ENCODE measurements at places on chromosomes 1 and 21. TPM values are rescaled to one million over a fixed set of nuclear protein-coding genes. Genes with fewer than 3 reads are reported as not detected.

DNA sequence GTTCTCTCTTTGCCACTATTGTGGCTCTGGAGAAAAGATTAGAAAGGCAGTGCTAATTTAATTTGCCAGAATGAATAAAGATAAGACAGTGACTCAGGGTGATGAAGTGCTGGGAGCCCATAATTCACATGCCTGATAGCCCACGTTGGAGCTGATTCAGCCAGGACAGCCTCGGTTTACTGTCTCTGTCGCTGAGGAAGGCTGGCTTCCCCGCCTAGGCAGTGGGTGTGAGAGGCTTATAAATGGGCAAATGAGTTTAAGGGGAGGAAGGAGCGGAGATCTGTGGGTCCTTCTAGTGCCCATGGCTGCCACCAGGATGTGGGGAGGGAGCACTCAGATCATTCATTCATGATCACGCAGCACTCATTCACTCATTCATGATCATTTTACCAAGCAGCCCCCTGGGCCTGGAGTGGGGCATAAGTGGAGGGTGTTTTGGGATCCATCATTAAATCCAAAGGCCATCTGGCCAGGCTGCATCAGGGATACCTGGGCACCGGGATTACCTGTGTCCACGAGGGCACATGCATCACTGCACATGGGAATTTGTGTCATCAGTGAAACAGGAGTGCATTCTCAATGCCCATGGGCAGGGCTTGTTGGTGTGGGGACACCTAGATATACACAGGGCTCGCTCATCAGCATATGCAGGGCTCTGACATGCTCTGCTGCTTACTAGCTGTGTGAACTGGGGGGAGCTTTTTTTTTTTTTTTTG lies 315.4 kb downstream of the MATN1 start:
- no peak overlapping the region for H3K27ac ChIP-seq
- peak; percentile 39 for DNase-seq

GRCh38 chr1:160291248-160292220 lies 6.6 kb upstream of the PEX19 start:
- no peaks in the 10 kb centered on the region for H3K4me1 ChIP-seq
- H3K27me3 ChIP-seq: no peaks in the 10 kb centered on the region
- H3K27ac ChIP-seq: peak overlapping the region; percentile 2
- H3K4me3 ChIP-seq: no peak overlapping the region

DNA sequence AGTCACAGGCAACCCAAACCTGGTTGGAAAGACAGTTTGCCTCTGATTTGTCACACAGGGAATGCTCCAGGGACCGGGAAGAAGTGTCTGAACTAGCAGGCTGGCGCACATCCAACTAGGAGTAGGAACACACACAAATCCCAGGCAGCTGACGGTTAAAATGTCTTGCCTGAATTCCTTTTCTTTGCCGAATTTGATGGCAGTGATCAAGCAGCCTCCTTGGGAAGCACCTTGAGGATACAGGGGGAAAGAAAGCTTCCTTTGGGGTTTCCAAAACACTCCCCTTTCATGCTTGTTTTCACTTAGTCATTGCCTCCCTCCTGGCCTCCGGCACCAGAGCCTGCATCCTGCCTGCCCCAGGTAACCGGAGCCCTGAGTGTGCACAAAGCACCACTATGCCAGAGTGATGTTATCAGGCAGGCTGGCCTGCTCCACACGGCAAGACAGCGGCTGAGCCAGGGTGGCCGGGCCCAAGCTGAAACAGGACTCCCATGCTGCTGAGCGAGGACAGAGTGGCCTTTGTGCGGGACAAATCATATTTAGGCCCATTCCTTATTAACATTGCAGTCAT lies 193.8 kb downstream of the LMX1A start:
- no peaks in the 10 kb centered on the region for H3K4me1 ChIP-seq
- no peaks in the 10 kb centered on the region for H3K36me3 ChIP-seq
- peaks cover 21% of the 10 kb centered on the region for H3K27me3 ChIP-seq

Gene CHRM3
- total RNA-seq: 1.8 TPM

DNA sequence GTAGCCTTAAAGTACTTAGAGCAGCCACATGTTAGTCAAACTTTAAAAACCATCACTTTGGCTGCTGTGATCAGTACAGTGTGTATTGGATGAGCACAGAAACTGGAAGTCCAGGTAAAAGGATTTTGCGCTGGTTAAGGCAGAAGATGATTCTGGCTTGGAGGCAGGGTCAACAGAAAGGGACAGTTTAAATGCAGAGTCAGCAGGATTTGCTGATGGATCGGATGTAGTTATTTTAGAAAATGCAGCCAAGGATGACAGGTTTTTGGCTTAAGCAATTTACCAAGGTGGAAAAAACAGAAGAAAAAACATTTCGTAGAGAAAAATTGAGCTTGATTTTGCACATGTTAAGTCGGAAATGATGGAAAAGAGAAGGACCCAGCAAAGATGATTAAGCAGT lies 45.9 kb upstream of the MORC3 start:
- no peak overlapping the region for H3K27ac ChIP-seq
- no peaks in the 10 kb centered on the region for H3K27me3 ChIP-seq
- no peak for DNase-seq
- no peak overlapping the region for H3K4me3 ChIP-seq
- H3K36me3 ChIP-seq: no peaks in the 10 kb centered on the region
- no peaks in the 10 kb centered on the region for H3K4me1 ChIP-seq

Gene GJC2
- total RNA-seq: 0.47 TPM

GRCh38 chr21:39095681-39096080 lies 87.6 kb downstream of the PSMG1 start:
- no peak for DNase-seq
- H3K4me1 ChIP-seq: no peaks in the 10 kb centered on the region
- no peaks in the 10 kb centered on the region for H3K36me3 ChIP-seq
- no peaks in the 10 kb centered on the region for H3K27me3 ChIP-seq
- H3K27ac ChIP-seq: no peak overlapping the region
- H3K4me3 ChIP-seq: no peak overlapping the region

GRCh38 chr1:224623743-224624333 lies 7.7 kb downstream of the CNIH3 start:
- H3K36me3 ChIP-seq: no peaks in the 10 kb centered on the region
- no peak for DNase-seq
- peaks cover 15% of the 10 kb centered on the region for H3K27me3 ChIP-seq
- H3K27ac ChIP-seq: no peak overlapping the region
- peaks cover 5% of the 10 kb centered on the region for H3K4me1 ChIP-seq

DNA sequence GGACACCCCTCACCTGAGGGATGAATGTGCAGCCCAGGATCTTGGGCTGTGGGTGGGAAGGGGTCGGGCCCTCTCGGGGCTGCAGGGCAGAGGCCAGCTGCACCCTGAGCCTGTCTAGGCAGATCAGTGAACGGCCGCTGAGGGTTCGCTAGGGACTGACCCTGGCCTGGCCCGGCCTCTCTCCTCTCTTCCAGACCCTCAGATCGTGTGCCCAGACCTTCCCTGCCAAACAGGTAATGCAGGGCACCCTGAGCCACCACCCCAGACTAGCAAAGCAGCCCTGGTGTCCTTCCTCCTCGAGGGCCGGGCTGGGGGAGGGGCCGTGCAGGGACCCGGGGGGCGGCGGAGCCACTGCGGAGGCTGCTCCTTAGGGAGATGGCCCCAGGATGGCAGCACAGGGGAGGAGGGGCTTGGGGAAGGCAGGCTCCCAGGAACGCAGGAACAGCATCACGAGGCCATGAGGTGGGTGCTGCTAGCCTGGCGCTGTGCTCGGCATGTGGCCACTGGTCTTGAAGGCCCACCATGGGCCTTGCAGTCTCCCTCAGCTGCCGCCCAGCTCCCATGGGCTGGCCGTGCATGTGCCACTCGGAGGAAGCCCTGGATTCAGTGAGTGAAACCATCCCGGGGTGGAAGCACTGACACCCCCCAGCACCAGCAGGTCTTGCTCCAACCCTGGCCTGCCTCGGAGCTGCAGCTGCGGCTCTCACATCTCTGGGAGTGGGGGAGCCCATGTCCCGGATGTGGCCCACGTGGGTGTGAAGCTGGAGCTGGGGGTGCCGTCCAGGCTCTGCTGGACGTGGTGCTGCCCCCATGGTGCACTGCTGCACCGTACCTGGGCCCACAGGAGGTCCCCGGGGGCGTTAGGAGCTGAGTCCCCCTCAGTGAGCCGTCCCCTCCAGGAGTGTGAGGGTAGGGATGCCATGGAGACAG lies 28.7 kb downstream of the COL6A2 start:
- no peaks in the 10 kb centered on the region for H3K27me3 ChIP-seq
- DNase-seq: peak; percentile 51
- no peaks in the 10 kb centered on the region for H3K4me1 ChIP-seq
- peaks cover 29% of the 10 kb centered on the region for H3K36me3 ChIP-seq
- no peak overlapping the region for H3K27ac ChIP-seq

- DNase-seq: no peak
- H3K4me3 ChIP-seq: no peak overlapping the region
- no peaks in the 10 kb centered on the region for H3K27me3 ChIP-seq
- no peaks in the 10 kb centered on the region for H3K36me3 ChIP-seq
Measured at GRCh38 chr1:228837817-228838716, 102.8 kb downstream of the RHOU start.

Gene PDIK1L
- total RNA-seq: 7.1 TPM

- no peak overlapping the region for H3K27ac ChIP-seq
- no peak for DNase-seq
- H3K4me1 ChIP-seq: no peaks in the 10 kb centered on the region
- H3K27me3 ChIP-seq: no peaks in the 10 kb centered on the region
- H3K36me3 ChIP-seq: no peaks in the 10 kb centered on the region
- no peak overlapping the region for H3K4me3 ChIP-seq
Measured at GRCh38 chr21:31409831-31410487, 65.9 kb upstream of the TIAM1 start.

DNA sequence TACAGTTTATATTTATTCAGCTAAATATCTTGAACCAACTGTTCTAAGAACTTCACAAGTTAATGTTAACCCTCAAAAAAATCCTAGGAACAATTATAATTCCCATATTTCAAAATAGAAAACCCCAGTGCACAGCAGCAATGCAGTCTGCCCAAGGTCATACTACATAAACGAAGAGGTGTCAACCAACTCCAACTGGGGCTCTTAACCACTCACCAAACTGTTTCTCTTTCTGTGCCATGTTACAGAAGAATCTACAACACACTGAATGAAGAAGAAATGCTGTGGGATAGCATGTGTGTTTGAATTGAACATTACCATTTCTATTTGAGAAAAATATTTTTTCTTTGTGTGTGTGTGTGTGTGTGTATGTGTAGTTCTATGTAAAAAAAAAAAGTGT lies 35.7 kb downstream of the EIF4G3 start:
- no peak for DNase-seq
- H3K36me3 ChIP-seq: peaks cover 43% of the 10 kb centered on the region
- H3K4me1 ChIP-seq: no peaks in the 10 kb centered on the region
- no peaks in the 10 kb centered on the region for H3K27me3 ChIP-seq
- H3K4me3 ChIP-seq: no peak overlapping the region
- H3K27ac ChIP-seq: no peak overlapping the region

Gene KLF17
- total RNA-seq: not detected

- H3K36me3 ChIP-seq: peaks cover 3% of the 10 kb centered on the region
- no peaks in the 10 kb centered on the region for H3K27me3 ChIP-seq
Measured at GRCh38 chr1:223030871-223031400, 112.1 kb downstream of the TLR5 start.

Gene WASF2
- 87.8 TPM for total RNA-seq

Gene LMX1A
- total RNA-seq: 3.8 TPM

Gene KTI12
- 8.7 TPM for total RNA-seq

- H3K27me3 ChIP-seq: no peaks in the 10 kb centered on the region
- no peaks in the 10 kb centered on the region for H3K36me3 ChIP-seq
- no peak overlapping the region for H3K27ac ChIP-seq
- DNase-seq: no peak
Measured at GRCh38 chr1:203045821-203046594, 19.7 kb downstream of the PPFIA4 start.

DNA sequence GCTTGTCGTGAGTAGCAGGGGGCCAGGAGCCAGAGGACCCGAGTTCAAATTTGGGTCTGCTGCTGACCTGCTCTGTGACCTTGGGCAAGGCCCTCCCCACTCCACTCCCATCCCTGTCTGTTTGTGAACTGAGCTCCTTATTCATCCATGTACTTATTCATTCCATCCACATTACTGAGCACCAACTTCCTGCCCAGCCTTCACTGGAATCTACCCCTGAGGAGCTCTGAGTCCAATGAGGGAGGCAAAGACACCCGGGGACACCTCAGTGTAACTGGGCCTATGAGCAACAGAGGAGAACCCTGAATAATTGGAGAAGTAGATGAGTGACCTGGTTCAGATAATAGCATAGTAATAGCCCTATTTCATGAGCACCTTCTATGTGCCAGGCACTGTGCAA lies 8.9 kb downstream of the BSND start:
- no peak overlapping the region for H3K4me3 ChIP-seq
- H3K36me3 ChIP-seq: no peaks in the 10 kb centered on the region

DNA sequence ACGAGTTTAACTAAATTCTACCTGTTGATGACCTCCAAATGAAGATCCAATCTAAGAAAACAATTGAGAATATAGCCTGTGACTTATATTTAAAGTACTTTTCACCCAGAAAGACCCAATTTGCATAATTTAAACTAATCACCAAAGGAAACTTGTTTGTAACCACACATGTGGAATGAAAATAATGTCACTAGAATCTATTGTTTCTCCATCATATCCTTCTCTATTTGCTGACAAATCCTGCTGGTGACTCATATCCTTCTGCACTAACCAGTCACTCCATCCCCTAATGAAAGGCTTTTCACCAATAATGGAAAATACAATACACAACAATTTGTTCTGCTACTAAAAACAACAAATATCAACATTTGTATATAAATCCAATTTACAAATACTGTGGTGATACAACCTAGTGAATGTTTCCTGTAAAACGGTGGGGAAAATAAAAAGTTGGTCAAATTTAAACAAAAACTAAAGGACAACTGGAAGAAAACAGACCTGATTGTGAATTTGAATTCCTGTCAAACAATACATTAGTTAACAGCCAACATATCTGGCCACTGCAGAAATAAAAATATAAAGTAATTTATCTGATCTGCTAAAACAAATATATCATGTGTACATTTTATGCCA lies 6.5 kb downstream of the PTP4A2 start:
- H3K4me1 ChIP-seq: peaks cover 18% of the 10 kb centered on the region
- H3K4me3 ChIP-seq: peak overlapping the region; percentile 53
- H3K27me3 ChIP-seq: no peaks in the 10 kb centered on the region
- no peak for DNase-seq
- no peak overlapping the region for H3K27ac ChIP-seq

DNA sequence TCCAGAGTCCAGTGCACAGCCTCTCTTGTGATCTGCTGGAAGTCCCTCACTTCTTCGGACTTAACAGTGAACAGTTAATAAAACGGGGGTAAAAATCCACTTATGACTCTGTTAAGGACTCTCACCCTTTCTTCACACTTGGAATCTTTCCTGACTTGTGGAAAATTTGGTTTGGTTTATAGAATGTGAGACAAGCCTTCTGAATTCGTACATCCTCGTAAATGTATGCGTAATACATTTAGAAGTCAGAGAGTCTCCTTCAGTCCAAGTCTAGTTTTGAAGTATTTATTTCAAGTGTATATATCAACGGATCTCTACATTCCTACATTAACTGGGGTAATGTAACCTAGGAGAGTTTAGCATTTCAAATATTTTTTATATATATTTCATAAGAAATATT lies 270.4 kb downstream of the KCNJ6 start:
- no peaks in the 10 kb centered on the region for H3K27me3 ChIP-seq
- no peak for DNase-seq

Gene VCAM1
- 1.2 TPM for total RNA-seq

- H3K27ac ChIP-seq: no peak overlapping the region
- no peaks in the 10 kb centered on the region for H3K36me3 ChIP-seq
- DNase-seq: no peak
- no peak overlapping the region for H3K4me3 ChIP-seq
Measured at GRCh38 chr1:190837888-190838287, 360.2 kb upstream of the BRINP3 start.

- peaks cover 45% of the 10 kb centered on the region for H3K4me1 ChIP-seq
- no peaks in the 10 kb centered on the region for H3K27me3 ChIP-seq
- peak overlapping the region; percentile 92 for H3K27ac ChIP-seq
- no peak overlapping the region for H3K4me3 ChIP-seq
- DNase-seq: no peak
Measured at GRCh38 chr1:180925471-180926051, 12.9 kb downstream of the KIAA1614 start.
